Activated CD4-positive, alpha-beta T cell treated with anti-CD3 and anti-CD28 coated beads for 48 hours (primary cell): ENCODE measurements at places on chromosomes 5 and 9.

DNA sequence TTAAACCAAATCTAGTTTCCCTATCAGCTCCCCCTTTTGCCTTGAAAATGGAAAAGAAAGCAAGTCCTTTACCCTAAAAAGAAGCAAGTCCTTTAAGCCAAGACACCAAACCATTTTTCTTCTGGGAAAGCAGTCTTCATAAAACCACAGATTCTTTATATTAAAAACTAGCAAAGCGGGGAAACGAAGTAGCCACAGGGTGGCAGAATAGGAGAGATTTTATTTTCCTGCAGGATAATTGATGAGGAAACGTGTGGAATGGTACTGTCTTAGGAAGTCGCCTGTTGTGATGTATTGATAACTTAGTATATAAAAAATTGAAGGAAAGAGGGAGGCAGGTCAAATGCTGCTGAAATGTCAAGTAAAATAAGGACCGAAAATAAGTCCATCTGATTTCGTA, 41.1 kb downstream of the ZNF883 start:
- no peak for DNase-seq

DNA sequence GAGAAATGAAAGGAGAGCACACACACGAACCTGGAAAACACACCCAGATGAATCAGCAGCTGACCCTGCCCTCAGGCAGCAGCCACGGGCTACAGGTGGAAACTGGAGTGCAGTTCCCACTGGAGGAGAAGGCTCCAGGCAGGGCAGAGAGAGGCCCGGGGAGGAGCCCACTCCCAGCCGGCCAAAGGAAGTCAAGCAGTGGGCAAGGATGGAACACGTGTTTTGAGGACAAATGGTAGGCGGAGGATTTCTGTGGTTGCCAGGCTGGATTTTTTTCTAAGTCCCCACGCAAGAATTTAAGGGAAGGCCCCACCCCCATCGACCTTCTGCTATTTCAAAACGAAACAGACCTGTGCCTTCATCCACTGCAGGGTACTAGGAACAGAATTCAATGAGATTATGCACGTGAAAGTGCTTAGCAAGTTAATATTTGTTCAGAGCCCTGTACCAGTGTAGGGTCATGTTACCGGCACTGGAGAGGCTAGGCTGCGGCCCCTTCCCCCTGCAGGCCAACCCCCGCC, 6.8 kb downstream of the EPB41L4B start:
- DNase-seq: no peak

DNA sequence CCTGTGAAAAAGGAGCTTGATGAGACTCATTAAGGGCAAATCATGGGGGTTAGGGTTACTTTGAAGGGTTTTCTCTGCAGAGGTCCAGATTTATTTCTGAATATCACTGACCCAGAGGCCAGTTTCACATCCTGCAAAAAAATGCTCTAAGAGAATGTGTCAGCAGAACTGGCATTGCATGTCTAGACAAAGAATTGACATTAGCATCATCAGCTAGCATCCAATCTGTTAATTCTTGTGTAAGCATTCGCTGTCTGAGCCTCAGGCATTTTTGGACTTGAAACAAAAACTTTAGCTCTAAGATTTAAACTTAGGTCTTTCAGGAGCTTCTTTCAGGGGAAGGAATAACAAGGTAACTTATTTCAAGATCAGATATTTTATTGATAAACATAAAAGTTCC, 187.9 kb upstream of the ELL2 start:
- DNase-seq: no peak

GRCh38 chr9:137804908-137805630, 72.5 kb upstream of the CACNA1B start:
- peak; percentile 30 for DNase-seq

DNA sequence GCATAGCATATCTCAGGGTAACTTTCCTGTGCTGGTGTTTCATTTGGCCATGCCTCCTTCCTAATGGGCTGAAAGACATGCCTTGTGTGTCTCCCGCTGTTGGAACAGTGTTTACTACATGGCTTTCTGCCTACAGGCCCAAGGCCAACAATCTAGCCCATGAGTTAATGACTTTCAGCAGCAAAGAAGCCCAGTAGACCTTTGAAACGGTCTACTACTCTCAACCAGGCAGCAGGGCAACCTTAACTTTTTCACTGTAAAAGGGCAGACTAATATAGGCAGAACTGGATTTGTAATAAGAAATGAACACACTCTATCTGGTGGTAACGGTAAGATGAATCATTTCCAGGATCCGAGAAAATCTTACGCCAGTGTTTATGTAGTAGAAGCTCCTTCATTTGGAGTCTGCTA, 21.0 kb downstream of the C5orf15 start:
- no peak for DNase-seq

GRCh38 chr9:137041124-137041523, 4.9 kb downstream of the NPDC1 start:
- DNase-seq: no peak
